ENCODE measurements at places on chromosomes 3 and 15.

DNA sequence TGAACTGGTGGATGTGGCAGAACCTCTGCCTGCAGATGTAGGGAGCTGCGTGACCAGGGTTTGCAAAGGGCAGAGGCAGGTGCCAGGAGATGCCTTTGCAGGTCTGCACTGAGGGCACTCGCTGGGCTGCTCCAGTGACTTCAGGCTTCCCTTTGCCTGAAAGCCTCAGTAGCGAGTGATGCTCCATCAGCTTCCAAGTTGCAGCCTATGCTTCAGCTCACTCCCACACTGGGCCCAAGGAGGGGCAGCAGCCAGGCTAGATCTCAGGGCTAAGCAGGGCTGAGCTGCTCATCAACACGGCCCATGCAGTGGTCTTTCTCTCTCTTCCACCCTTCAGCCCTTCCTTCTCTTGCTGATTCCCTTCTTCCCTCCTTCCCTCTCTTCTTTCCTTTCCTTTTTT, 78.3 kb upstream of the RGMA start:
- DNase-seq: no peak

DNA sequence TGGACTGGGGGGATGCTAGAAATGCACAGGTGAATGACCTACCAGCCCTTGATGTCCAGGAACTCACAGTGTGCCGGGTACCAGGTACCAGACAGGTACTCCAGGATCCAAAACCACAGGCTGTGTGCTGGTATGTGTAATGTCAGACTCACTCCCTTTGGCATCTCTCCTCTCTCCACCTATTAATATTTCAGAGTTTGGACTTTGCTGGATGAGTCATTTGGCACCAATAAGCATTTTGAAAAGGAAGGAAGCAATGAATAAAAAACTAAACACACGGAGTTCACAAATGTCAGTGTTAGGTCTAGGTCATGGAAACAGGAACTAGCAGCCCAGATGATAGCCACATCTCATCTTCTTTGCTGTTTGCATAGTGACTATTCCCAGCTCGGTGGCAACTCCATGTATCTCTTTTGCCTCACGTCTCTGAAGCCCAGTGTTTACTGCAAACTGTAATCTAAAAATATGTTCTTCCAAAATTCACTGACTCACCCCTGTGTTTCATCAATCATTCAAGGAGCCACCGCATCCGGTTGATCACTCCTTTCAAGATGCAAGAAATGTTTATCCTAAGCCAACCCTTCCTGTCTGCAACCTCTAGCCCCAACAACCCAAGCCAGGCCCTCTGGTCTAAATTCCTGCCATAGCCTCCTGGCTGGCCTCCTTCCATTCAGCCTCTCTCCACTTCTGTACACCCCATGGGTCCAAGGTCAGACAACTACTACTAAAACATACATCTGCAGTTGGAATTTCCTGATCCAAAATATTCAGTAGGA, 8.4 kb downstream of the ITGB5 start:
- DNase-seq: peak; percentile 24

DNA sequence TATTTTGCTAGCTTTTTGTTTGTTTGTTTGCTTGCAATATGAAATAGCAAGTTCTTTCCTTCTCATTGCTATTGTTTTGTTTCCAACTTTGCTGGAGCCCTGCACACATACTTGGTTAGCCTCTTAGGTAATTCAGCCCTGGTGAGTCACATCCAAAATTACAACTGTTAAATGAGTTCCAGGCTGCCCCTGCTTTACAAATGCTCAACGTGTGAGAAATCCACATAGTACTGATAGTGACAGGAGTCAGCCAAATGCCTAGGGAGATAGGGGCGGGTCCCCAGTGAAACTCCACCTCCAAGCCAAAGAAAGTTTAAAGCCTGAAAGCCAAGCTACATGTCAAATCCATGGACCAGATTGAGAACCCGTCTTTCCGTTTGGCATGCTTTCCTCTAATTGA, 81.3 kb upstream of the RNF7 start:
- no peak for DNase-seq

DNA sequence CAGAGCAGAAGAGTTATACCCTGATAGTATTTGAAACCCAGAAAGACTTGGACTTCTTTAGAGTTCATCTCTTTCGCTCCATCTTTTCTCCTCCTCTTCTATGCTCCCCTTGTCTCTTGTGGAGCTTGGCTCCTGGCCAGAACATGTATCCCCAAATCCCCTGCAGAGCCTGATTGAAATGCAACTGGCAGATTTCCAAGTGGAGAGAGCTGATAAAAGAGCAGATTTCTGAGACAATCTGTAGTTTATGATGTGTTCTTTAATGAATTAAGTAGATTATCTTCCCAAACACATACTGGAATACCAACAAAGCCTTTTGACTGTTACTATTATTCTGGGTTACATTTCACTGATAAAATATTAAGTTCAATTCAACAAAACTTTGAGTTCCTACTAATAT, 33.4 kb downstream of the UNC13C start:
- no peak for DNase-seq

- no peak for DNase-seq
Observed at GRCh38 chr15:99110581-99111320, 5.9 kb downstream of the SYNM start.

DNA sequence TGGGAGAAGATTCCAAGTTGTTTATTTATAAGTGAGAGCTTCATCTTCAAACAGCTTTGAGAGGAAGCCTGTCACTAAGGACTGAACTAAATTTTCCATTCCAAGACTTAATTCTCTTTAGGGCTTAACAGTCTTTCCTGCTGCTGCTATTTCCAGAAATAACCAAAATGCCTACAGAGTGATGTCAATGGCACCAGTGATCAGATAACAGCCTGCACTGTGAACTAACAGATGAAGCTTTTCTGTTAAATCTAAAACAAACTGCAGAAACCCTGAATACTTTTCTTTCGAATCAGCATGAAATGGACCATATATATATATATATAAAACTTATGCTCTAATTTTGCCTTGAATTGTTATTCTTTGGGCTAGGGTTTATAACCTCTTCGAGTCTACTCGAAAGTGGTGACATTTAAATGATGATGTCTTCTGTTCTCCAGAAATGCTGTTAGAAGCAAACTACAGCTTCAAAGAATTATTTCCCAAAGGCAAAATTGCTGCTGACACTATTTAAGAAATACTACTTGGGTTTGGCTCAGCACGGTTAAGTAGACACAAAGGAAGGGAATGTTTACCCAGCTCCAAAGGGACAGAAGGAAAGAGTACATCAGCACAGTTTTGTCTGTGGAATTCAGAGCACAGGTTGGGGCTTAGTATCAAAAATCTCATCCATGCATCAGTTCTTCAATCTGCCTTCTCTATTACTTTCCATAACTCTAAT, 238.5 kb upstream of the LRRN1 start:
- no peak for DNase-seq

GRCh38 chr3:194960446-194961032, 274.9 kb downstream of the FAM43A start:
- DNase-seq: no peak

Data from NCI-H446 treated with DMSO at 0.1 percent for 48 hours (cell line).